ENCODE measurements at places on chromosomes 7 and 10.

- DNase-seq: no peak
Observed at GRCh38 chr10:92110039-92110794, 180.7 kb downstream of the CPEB3 start.

DNA sequence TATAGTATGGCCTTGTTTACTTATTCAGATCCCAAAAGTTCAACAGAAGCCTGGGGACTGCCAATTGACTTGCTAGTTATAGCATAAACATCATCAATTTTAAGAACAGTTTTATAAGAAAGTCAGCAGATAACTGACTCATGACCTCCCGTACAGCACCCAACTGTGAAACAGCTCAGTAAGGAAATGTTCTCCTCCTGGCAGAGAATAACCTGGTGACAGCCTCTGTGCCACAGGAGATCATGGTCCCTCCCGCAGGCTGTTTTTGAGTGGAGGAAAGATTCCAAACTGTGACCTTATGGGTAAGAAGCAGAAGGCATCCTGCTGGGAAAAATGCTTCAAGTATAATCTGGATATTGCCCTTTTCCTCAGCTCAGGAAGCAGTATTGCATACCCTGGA, 182.5 kb downstream of the SEMA3D start:
- no peak for DNase-seq

DNA sequence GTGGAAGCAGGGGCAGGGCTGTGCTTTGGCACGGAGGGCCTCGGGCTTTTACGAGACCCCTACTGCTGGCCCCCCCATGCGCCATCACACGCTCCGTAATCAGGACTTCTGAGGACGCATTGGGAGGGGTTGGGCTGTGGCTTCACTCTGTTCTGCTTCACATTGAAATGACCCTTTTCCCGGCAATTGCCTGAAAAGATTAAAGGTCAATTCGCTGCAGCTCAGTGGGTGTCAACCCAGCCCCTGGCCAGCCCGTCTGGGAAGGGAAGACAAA, 41.7 kb upstream of the UBE3C start:
- DNase-seq: no peak

DNA sequence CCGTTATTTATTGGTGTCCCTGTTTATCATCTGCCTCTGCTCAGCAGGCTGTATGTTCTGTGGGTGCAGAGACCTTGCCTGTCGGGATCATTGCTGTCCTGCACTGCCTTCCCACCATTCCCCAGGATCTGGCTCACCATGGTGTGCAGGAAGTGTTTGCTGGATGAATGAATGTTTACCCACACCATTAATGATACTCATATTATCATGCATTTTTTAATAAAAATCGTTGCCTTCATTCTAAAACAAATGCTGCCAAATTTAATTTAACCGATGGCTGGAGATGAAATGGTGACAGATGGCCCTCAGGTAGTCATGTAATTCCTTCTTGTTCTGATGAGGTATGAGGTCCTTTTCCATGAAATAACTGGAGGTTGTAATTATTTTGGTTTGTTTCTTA, 22.5 kb downstream of the PLPP4 start:
- DNase-seq: no peak

- DNase-seq: no peak
Observed at GRCh38 chr7:23468526-23469149, 1.7 kb downstream of the IGF2BP3 start.

DNA sequence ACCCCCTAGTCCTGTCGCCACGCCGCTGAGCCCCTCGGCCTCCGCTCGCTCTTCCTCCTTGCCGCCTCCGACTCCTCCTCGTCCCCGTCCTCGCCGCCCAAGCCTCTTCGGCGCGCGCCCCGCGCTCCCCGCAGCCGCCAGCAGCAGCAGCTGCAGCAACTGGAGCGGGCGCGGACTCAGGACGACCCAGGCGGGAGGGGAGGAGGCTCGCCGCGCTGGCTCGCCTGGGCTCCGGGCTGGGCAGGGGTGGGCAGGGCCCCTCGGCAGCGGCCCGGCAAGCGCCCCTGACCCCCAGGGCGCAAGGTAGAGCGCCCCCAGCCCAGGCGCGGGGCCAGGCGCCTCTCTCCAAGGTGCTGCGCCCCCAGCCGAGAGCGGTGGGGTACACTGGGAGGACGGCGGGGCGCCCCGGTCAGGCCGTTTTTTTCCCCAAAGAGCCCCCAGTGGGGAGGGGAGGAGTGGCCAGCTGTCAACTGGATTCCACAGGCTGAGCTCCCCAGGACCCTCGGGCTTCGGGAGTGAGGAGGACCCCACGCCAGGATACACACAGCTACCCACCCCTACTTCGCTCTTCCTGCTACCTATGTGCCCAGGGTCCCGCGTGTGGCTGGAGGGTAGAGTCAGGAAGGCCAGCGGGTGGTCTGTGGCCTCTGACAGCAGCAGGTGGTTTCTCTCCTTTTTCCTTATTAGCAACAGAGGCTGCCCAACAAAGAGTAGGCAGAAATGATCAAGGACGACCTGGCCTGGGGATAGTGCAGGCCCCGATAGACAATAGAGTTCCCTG, 903 bp upstream of the KCNMA1 start:
- DNase-seq: peak; percentile 27

GRCh38 chr7:50706469-50706937, 76.2 kb downstream of the GRB10 start:
- DNase-seq: no peak

- DNase-seq: no peak
Observed at GRCh38 chr10:102010961-102011360, 45.0 kb downstream of the ARMH3 start.

GRCh38 chr7:131186816-131187215, 140.9 kb upstream of the MKLN1 start:
- DNase-seq: peak; percentile 41

- peak; percentile 77 for DNase-seq
Observed at GRCh38 chr7:131284702-131285419, 42.8 kb upstream of the MKLN1 start.

DNA sequence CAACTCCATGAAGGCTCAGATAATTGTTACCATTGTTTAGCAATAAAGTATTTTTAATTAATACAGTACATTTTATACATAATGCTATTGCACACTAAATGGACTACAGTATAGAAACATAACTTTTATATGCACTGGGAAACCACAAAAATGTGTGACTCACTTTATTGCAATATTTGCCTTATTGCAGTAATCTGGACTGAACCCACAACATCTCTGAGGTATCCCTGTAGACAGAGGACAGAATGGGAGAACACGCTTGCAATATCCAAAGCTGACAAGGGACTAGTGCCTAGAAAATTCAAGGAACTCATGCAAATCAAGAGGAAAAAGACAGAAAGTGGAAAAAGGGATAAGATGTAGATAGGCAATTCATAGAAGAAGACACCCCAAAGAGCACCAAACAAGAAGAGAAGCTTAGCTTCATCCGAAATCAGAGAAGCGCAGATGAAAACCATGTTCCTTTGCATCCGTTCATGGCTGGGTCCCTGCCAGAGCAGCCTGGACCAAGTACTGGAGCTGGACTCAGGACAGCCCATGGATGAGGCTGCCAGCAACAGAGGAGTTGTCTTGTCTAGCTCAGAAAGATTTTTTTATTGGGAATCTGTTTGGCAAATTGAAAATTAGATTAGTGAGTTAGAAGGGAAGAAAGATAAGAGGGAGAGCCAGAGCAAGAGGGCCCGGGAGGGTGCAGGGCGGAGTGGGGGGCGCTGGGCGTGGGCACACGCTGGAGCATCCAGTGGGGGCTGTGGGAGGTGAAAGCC, 16.0 kb upstream of the GALNTL5 start:
- peak; percentile 38 for DNase-seq

DNA sequence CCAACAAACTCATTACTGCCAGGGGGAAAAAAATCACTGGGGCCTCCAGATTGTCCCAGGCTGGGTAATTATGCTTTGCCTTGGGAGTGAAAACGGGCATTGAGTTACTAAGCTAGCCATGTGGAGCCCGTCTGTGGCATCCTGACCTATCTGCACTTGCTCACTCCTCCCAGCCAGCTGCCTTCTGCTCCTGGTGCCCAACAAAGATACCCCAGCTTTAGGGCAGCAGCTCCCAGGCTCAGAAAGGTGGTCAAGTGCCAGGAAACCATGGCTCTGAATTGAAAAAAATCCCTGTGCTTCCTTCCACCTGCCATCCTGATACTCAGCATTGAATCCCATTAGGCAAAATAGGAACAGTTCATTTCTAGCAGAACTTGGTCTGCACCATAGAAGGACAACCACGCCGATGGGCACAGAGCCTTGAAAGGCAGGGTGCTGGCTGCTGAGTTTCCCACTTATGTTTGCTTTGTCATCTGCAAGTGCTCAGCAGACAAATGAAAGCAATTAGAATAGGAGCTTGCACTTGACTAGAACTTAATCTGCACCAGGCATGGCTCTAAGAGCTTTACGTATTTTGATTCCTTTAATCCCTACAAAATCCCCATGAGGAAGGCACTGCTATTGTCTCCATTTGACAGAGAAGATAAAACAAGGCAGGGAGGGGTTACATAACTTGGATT, 42.8 kb downstream of the HSPA12A start:
- DNase-seq: no peak

GRCh38 chr10:101438881-101439391, 85.0 kb downstream of the BTRC start:
- DNase-seq: no peak

GRCh38 chr10:123639131-123639530, 27.0 kb upstream of the GPR26 start:
- no peak for DNase-seq

- DNase-seq: peak; percentile 61
Observed at GRCh38 chr10:42888504-42889095, 106.0 kb downstream of the BMS1 start.

DNA sequence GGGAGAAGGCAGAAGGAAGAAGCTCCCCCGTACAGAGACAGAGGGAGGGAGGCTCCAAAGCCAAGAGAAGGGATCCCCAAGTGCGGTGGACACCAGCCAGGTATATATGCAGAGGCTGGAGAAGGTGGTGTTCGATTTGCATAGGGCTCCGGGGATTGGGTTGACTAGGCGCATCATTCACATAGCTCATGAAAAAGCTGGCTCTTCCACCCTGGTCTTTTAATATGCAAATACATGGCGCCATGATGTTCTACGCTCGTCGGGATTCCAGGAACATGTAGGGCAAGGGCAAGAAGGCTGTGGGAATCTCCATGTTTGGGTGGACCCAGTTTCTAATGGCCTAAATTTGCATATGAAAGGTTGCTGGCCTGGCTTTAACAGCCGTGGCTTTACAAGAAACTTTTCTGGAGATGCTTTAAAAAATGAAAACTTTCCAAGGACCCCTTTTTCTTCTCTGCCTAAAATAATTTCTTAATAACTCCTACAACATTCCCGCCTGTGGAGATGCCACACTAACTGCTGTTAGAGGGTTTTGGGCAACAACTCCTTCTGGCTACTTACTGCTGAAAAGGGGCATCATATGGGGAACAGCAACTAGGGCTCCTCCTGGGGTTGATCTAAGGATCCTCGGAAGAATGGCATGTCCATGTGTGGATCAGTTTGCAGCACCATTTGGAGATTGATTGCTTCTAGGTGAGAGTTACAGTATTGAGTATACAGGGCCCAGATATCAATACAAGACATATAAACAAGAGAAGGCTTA, 28.3 kb downstream of the C1GALT1 start:
- DNase-seq: no peak

DNA sequence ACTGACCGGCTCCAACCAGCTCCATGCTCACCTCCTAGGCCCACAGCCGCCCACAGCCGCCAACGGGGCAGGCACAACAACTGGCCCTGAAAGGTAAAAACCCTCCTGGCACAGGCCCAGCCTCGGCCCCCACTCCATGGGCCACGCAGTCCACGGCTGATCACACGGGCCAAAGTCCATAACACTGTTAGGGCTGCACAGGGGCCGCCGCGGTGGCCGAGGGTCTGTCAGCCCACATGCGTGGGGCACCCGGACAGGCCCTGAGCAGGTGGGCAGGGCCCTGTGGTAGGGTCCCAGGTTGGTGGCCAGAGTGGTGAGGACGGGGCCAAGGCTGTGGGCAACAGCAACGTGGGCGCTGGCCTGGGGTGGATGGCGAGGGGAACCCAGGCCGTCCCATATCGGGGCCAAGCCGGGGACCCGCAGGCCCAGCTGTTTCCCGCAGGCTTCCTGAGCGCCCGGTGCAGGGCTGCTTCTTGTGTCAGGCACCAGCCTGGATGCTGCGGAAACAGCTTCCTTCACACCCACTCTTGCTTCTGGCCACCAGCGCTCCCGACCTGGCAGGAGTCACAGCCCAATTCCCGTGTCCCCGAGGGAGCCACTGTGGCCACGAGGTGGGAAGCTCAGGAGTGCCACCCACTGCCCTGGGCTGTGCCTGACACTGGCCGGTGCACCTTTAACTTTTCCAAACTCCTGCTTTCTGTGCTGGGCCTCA, 29.2 kb downstream of the CYP2W1 start:
- DNase-seq: no peak

DNA sequence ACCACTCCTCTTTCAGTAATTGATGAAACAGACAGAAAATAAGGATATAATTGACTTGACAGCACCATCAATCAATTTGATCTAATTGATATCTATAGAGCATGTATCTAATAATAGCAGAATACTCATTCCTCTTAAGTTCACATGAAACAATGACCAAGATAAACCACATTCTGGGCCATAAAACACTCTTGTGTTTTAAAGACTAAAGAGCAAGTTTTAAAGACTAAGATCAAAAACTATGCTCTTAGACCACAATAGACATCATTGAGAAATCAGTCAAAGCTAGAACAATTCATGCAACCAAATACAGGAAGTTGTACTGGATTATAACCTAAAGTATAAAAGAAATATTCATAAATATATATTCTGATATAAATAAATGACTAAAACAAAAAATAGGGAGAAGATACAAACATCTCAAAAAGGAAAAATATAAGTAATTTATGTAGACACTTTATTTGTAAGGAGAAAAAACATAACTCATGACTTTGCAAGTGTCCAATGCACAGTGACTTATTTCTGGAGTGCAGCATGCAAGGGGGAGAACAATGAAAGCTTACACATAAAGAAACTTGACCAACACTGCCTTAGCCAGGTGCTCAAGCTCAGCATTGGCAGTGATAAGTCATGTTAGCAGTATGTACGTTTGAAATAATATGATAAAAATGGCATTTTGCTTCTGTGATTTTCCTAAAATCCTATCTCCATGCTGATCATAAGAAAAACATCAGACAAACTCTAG, 312.7 kb upstream of the IGFBP3 start:
- no peak for DNase-seq

DNA sequence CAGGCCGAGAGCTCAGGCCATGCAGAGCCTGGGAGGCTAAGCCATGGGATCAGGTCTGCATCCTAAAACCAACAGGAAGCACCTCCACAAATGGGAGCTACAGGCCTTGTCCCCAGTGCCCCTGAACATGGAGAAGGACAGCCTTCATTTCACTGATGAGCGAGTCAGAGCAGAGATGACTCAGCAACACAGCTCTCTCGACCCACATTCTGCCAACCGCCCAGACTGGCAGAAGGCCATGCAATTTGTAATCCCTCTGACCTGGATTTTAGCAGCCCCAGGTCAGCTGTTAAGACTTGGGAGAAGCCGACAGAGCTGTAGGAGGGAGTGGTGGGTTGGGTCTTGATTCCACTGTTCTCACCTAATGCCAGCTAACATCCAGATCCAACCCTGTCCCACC, 25.5 kb downstream of the VOPP1 start:
- peak; percentile 61 for DNase-seq

GRCh38 chr7:132239422-132239994, 336.8 kb downstream of the PLXNA4 start:
- DNase-seq: no peak

- DNase-seq: no peak
Observed at GRCh38 chr7:141558544-141559183, 7.5 kb downstream of the AGK start.

- DNase-seq: no peak
Observed at GRCh38 chr10:13893926-13894325, 307.2 kb downstream of the PRPF18 start.

GRCh38 chr7:154647625-154648024, 355.3 kb downstream of the PAXIP1 start:
- DNase-seq: no peak

- DNase-seq: no peak
Observed at GRCh38 chr7:138032186-138032585, 30.3 kb upstream of the CREB3L2 start.

Measured in testis (tissue), 5 donors.